ENCODE measurements at places on chromosomes 12 and 14. TPM values are rescaled to one million over a fixed set of nuclear protein-coding genes. Genes with fewer than 3 reads are reported as not detected.

DNA sequence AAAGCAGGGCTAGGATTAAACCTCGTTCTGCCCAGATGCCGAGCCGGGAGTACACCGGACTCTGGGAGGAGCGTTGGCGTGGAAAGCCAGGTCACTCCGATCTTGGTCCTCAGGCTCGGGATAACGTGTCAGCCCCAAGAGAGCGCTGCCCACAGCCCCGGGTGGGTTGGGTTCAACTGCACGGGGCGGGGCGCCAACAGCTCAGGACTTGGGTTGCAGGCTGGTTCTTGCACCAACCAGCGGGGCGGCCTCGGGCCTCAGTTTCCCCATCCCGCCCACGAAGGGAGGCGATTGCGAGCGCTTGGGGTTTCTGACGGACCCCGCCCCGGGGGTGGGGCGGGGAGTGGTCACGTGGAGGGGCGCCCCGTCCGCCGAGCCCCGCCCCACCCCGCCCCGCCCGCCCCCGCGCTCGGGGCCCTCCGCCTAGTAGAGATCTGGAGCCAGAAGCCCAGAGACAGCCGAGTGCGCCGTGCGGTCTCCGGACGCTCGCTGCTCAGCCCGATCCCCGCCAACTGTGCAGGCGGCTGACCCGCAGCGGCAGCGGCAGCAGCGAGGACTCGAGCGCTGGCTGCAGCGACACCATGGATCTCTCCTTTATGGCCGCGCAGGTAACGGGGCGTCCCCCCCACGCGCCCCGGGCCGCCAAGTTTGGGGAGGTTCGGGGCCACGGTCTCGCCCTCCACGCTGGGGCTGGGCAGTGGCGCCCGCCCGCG is at the start of gene C14orf132:
TSS of gene C14orf132 (plus strand) at position 443 of the 713 bp plus-strand sequence. CDS start at position 582, 139 bp downstream.
- peak within 1 kb of the TSS; percentile 76 for H3K4me3 ChIP-seq
- H3K27ac ChIP-seq = peak within 1 kb of the TSS; percentile 76
- peaks cover 18% of the 10 kb centered on the region for H3K4me1 ChIP-seq
- peak; percentile 24 for DNase-seq

- peaks cover 14% of the 10 kb centered on the region for H3K4me1 ChIP-seq
- H3K36me3 ChIP-seq = no peaks in the 10 kb centered on the region
- H3K27ac ChIP-seq = peak overlapping the region; percentile 78
- H3K4me3 ChIP-seq = no peak overlapping the region
- DNase-seq = peak; percentile 72
- no peaks in the 10 kb centered on the region for H3K27me3 ChIP-seq
These were observed 14.7 kb downstream of the PIK3C2G start for GRCh38 chr12:18275981-18276380.

DNA sequence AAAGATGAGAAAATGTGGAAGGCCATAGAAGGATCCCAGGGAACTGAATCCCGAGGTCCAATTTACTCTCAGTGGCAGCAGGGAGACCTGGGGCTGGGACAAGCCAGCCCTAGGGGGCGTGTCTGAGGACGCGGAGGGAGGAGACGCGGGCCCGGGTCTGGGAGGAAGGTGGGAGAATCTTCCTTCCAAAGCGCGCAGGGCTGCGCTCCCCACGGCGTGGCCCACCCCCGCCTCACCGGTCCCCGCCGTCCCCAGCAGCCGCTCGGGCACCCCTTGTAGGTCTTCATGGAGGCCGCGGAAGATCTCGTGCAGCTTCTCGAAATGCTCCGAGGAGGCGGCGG is 323 bp downstream of the VTI1B start:
- H3K4me3 ChIP-seq = peak overlapping the region; percentile 93
- H3K4me1 ChIP-seq = peaks cover 17% of the 10 kb centered on the region
- no peaks in the 10 kb centered on the region for H3K27me3 ChIP-seq
- peak; percentile 32 for DNase-seq

DNA sequence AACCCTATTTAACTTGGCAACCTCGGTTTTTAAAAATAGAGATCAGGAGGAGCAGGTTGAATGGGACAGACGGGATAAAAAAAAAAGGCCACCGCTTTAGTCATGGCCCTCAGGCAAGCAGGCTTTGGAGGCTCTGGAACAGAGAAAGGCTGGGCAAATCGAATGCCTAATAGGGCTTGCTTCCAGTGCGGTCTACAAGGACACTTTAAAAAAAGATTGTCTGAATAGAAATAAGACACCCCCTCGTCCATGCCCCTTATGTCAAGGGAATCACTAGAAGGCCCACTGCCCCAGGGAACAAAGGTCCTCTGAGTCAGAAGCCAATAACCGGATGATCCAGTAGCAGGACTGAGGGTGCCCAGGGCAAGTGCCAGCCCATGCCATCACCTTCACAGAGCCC is 265.8 kb downstream of the CPNE8 start:
- no peaks in the 10 kb centered on the region for H3K4me1 ChIP-seq
- H3K27ac ChIP-seq = no peak overlapping the region
- H3K27me3 ChIP-seq = no peaks in the 10 kb centered on the region
- H3K36me3 ChIP-seq = no peaks in the 10 kb centered on the region

- peak; percentile 27 for DNase-seq
- H3K27me3 ChIP-seq = peaks cover 2% of the 10 kb centered on the region
- no peaks in the 10 kb centered on the region for H3K36me3 ChIP-seq
- no peak overlapping the region for H3K27ac ChIP-seq
These were observed 3.2 kb downstream of the SPTLC2 start for GRCh38 chr14:77613201-77613600.

DNA sequence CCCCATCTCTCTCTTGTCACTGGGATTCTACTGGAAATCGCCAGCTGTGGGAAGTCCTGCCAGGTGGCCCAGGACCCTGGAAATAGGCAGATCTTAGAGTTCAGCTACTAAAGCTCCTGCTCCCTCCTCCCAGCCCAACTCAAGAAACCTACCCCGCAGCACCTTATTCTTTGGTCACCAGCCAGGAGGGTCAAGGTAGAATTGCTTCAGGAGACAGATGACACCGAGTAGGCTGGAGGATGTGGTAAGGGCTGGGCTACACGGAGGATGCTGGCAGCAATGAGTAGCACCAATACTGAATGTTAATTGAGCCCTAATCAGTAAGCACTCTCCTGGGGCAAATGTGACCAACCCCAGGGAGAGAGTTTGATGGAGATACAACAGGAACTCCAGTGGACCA is 119.7 kb upstream of the VASH1 start:
- DNase-seq = no peak
- no peaks in the 10 kb centered on the region for H3K4me1 ChIP-seq

The CELA1 gene
- total RNA-seq = not detected

The MYO1H gene
- total RNA-seq = not detected

All from astrocyte (in vitro differentiated cells and primary cell).